ENCODE measurements at places on chromosomes 11 and 22.

DNA sequence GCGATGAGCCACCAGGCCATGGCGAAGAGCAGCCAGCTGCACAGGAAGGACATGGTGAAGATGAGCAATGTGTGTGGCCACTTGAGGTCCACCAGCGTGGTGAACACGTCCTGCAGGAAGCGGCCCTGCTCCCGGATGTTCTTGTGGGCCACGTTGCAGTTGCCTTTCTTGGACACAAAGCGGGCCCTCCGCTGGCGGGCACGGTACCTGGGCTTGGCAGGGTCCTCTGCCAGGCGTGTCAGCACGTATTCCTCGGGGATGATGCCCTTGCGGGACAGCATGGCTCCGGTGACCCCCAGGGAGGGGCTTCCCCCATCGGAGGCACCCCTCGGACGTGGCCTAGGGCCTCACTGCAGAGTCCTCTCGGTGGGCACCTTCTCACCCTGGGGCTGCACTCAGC is 648 bp downstream of the KCNJ11 start:
- no peak for DNase-seq

DNA sequence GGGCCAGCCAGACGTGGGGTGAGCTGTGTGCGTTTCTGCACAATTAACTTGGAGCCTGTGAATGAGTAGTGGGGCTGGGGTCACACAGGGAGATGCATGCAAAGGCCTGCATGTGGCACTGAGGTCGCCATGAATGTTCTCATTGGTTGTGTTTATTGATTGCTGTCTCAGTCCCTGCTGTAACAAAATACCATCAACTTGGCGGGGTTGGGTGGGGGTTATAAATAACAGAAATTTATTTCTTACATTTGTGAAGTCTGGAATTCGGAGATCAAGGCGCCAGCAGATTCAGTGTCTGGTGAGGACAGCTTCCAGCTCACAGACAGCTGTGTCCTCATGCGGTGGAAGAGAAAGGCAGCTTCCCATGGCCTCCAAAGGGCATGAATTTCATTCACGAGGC is 29.3 kb upstream of the PHF21B start:
- peak; percentile 6 for DNase-seq

DNA sequence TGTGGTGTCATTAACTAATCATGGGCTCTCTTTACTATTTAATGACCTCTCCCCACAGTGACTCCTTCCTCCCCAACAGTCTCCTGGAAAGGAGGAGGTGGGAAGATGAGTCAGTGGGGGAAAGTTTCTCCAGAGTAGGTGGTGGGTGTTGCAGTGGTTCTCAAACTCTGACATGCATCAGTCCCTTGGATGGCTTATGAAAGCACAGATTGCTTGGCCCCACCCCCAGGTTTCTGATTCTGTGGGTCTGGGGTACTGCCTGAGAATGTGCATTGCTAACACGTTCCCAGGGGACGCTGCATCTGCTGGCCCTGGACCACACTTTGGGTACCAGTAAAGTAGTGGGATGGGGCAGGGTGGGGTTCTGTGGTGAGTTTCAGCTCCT is 9.8 kb downstream of the CD82 start:
- no peak for DNase-seq

DNA sequence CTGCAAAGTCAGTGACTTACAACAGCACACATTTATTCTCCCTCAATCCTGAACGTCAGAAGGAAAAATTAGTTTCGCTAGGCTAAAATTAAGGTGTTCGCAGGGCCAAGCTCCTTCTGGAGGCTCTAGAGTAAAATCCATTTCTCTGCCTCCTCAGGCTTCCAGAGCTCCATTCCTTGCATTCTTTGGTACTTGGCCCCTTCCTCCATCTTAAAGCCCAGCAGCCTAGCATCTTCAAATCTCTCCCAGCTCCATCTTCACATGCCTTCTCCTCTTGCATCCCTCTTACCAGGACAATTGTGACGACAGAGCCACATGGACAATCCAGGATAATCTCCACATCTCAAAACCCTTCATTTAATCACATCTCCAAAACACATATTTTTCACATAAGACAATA is 165.0 kb downstream of the GRIA4 start:
- no peak for DNase-seq

DNA sequence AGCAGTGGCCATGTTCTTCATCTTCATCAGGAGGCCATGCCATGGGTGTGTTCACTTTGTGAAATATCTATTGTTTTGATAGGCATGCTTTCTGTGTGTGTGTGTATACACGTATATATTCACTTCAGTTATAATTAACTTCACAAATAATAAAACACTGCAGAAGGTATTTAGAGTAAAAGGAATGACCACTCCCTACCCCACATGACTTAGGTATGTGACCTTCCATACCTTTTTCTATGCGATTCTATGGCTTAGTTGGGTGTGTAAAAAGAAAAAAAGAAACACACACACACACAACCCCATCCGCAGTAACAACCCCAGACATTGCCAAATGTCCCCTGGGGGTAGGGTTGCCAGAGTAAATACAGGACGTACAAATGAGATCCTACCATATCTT is 72.0 kb downstream of the CYTH4 start:
- no peak for DNase-seq

DNA sequence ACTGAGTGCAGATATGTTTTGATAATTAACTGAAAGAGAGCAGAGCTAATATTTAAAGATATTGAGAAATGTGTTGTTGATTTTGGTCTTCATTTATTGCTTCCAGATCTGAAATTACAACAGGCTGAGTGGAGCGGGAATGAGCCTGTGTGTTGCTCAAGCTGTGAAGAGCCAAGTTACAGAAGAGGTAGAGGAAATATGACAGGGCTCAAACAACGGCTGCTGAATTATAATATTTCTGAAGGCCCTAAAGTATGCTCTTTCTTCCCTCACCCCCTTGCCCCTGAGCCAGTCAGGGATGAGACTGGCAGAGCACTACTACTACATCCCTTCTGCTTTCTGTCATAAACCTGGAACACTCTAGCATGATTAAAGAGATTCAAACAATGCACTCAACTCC is 115.6 kb downstream of the FANCF start:
- DNase-seq, result no peak

GRCh38 chr11:62456630-62457029 is 37.8 kb downstream of the SCGB1A1 start:
- DNase-seq, result no peak

- peak; percentile 70 for DNase-seq
Measured at GRCh38 chr22:36333644-36334043, 54.1 kb downstream of the MYH9 start.

DNA sequence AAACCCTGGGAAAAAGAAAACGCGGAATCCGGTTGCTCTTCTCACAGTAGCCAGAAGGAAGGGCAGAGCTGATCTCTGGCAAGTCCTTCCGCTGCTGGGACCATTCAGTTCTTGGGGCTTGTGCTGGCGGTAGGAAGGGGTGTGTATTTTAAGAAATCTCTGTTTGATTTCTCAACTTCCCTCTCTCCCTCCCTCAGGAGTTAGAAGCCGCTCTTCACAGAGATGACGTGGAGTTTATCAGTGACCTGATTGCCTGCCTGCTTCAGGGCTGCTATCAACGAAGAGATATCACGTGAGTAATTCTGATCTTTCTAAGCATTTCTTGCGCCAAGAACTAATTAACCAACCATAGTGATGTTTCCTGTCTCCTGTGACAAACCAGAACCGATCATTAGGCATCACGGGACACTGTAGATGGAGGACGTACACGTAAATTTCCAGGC is 85.9 kb upstream of the SLC25A18 start:
- DNase-seq, result peak; percentile 48

GRCh38 chr11:120805960-120806555 is 217.8 kb upstream of the TBCEL start:
- no peak for DNase-seq

DNA sequence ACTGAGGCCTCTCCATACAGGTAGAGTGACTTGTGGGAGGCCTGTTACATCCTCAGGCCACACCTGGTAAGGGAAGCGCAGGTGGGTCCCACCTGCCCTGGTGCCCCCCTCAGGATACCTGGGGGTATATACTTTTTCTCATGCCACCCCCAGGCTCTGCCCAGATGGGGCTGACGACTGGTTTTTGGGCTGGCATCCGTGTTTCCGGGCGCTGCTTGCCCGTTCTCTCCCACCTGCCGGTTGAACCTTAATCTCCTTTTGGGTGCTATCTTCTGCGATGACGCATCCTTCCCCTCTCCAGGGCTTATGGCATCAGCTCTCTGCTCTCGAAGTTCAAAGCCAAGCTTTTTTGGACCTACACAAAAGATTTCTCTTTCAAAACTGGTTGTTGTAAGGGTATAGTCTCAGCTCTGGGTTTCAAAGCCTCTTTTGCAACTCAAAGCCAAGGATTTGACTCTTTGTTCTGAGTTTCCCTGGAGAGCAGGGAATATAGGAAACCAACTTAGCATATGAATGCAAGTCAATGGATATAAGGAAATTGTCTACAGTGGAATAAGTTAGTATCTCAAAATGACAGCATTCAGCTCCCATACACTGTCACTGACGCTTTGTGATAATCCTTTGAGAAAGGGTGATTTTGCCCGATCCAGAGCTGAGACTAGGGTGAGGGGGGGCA is 8.6 kb upstream of the LRRC10B start:
- DNase-seq, result no peak

- DNase-seq, result peak; percentile 59
Measured at GRCh38 chr11:88435415-88435814, 97.9 kb upstream of the CTSC start.

GRCh38 chr11:128246810-128247594 is 340.4 kb downstream of the ETS1 start:
- DNase-seq, result no peak

- DNase-seq, result no peak
Measured at GRCh38 chr11:112113539-112114457, 27.1 kb downstream of the SDHD start.

GRCh38 chr11:73342633-73343032 is 33.6 kb upstream of the RELT start:
- peak; percentile 40 for DNase-seq

DNA sequence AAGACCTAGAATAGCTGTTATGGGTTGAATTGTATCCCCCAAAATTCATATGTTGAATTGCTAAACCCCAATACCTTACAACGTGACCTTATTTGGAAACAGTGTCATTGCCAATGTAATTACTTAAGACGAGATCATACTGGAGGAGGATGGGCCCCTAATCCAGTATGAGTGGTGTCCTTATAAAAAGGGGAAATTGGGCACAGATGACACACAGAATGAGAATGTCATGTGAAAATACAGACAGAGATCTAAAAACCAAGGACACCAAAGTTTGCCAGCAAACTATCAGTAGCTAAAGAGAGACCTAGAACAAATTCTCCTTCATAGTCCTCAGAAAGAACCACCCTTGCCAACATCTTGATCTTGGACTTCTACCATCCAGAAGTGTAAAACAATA is 127.7 kb downstream of the ATXN10 start:
- no peak for DNase-seq

GRCh38 chr11:117220568-117220967 is 11.3 kb downstream of the PCSK7 start:
- no peak for DNase-seq

Measured in lung (tissue), 17 donors.